Uterus (tissue), 4 donors: ENCODE measurements at places on chromosomes 11 and 22. TPM values are rescaled to one million over a fixed set of nuclear protein-coding genes. Genes with fewer than 3 reads are reported as not detected.

DNA sequence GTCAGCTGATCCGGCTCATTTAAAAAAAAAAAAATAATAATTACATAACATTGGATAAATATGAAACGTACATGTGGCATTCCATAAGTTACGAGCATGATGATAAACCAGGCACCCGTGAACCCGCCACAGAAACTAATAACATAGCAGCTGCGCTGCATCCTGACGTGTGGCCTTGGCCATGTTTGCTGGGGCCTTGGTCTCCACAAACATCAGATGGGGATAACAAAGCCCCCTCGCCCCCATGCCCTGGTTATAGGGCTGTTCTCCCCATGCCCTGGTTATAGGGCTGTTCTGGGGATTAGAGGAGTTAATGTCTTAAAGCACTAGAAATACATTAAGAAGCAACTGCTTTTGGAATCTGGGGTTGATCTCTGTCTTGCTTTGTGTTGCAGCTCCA lies 36.7 kb downstream of the FLRT1 start:
- H3K27ac ChIP-seq, result no peak overlapping the region
- H3K27me3 ChIP-seq, result no peaks in the 10 kb centered on the region
- no peaks in the 10 kb centered on the region for H3K4me1 ChIP-seq
- H3K36me3 ChIP-seq, result no peaks in the 10 kb centered on the region
- H3K4me3 ChIP-seq, result no peak overlapping the region

GRCh38 chr11:14132312-14132711 lies 169.8 kb downstream of the SPON1 start:
- no peak overlapping the region for H3K4me3 ChIP-seq
- no peak overlapping the region for H3K27ac ChIP-seq
- H3K27me3 ChIP-seq, result no peaks in the 10 kb centered on the region
- no peaks in the 10 kb centered on the region for H3K36me3 ChIP-seq
- no peaks in the 10 kb centered on the region for H3K4me1 ChIP-seq

The RAB3IL1 gene
- total RNA-seq, result 33.6 TPM

DNA sequence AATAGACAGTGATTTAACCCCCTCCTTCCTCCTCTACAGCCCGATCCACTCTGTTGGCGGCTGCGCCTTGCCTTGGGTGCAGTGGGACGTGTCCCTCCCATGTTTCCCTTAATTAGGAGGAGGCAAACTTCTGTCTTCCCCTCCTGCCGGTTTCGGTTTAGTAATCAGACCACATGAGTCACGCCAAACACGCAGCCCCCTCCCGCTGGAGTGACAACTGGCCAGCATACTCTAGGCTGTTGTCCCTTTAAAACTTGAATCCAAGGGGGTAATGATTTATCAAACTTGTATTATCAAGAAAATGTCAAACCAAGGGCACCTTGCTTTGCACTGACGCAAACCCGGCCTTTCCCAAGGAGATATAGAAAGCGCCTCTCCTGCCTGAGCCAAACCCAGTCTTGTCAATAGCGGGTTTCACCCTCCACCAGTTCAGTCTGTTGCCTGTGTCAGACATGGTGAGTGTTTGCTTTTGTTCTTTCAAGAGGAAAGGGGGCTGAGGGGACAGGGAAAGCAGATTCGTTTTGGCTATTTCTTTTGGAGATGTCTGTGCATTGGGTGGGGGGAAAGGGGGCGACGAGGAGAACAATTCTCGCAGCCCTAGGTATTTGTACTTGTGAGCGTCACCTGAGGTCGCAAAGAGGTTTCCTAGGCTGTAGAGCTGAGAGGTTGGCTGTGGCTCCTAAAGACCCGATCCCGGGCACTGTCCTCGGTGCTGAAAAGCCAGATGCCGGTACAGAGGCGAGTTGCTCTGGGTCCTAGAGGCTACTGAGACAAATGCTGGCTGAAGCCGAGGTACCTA lies at the start of gene SLC6A5:
SLC6A5 (plus strand) TSS at position 388 of the 799 bp plus-strand sequence; CDS start at position 453, 65 bp downstream.
- DNase-seq, result no peak
- H3K4me3 ChIP-seq, result no peak within 1 kb of the TSS
- no peaks in the 10 kb centered on the region for H3K27me3 ChIP-seq
- no peaks in the 10 kb centered on the region for H3K36me3 ChIP-seq

DNA sequence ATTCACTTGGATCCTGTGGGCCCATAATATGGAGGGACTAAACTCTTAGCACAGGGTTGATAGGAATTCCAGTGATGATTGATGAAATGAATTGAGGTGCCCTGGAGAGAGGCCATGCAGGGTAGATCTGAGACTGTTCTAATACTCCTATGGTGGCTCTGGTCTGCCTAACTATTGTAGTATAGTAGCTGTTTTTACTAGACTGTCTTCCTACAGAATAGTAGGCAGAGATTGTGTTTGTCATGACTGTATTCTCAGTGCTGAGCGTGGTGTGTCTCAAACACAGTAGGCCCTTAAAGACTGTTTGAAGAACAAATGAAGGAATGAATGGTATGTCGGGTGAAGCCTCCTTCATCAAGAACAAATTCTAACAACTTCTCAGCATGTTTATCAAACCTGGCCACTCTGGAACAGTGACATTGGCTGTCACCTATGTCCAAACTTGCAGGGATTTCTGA lies 107.0 kb upstream of the SESN3 start:
- no peaks in the 10 kb centered on the region for H3K36me3 ChIP-seq
- no peak for DNase-seq
- no peaks in the 10 kb centered on the region for H3K27me3 ChIP-seq

GRCh38 chr11:113673550-113674396 lies 32.3 kb downstream of the TMPRSS5 start:
- H3K27me3 ChIP-seq, result no peaks in the 10 kb centered on the region
- peaks cover 6% of the 10 kb centered on the region for H3K4me1 ChIP-seq

The MOGAT2 gene
- not detected for total RNA-seq

- peak overlapping the region; percentile 98 for H3K27ac ChIP-seq
- no peaks in the 10 kb centered on the region for H3K36me3 ChIP-seq
- H3K27me3 ChIP-seq, result no peaks in the 10 kb centered on the region
- H3K4me3 ChIP-seq, result no peak overlapping the region
These were observed 76.2 kb downstream of the ZBTB16 start for GRCh38 chr11:114135737-114136151.

GRCh38 chr11:120931057-120931779 lies 92.7 kb upstream of the TBCEL start:
- no peaks in the 10 kb centered on the region for H3K36me3 ChIP-seq
- H3K27me3 ChIP-seq, result no peaks in the 10 kb centered on the region
- DNase-seq, result no peak
- no peak overlapping the region for H3K4me3 ChIP-seq

DNA sequence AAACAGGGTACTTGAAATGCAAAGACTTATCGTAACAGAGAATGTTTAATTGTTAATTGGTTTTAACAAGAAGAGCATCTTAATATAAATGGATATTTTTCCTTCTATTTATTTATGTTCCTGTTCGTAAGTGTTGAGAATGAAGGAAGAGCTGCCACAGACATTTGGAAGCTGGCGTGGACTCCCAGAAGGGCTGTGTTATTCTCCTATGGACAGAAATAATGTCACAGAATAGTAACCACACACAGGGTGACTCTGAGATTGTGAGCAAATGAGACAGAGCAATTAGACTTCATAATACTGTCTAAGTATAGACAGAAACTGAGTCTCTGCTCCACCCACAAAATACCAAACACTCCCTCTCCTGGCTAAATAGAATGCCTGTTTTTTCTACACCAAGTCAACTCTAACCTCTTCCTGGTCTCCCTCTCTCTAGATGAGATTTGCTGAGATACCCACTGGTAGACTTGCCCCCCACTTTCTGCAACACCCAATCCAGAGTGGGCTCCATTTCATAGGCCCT lies 6.1 kb downstream of the APOL3 start:
- DNase-seq, result no peak
- H3K4me3 ChIP-seq, result no peak overlapping the region
- no peaks in the 10 kb centered on the region for H3K27me3 ChIP-seq
- H3K36me3 ChIP-seq, result no peaks in the 10 kb centered on the region

The MPZL2 gene
- 191 TPM for total RNA-seq

The CCDC116 gene
- 1.5 TPM for total RNA-seq

The LRRN4CL gene
- 36.9 TPM for total RNA-seq

DNA sequence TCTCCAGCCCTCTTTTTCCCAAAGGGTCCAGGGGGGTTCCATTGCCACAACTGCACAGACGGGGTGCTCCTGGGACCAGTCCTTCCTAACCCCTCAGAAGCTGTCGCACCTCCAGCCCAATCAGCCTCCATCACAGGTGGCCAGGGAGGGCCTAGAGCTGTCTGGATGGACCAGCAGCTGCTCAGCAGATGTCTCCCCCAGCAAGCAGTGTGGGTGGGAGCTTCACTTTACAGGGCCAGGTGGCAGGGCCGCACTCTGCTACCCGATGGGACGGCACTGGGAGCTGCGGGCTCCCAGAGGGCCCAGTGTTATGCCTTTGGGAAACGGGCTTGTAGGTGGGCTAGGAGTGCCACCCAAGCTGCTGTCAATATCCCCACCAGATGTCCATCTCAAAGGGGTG lies 120.5 kb downstream of the DSCAML1 start:
- DNase-seq, result no peak
- H3K27ac ChIP-seq, result no peak overlapping the region
- H3K4me1 ChIP-seq, result no peaks in the 10 kb centered on the region
- H3K27me3 ChIP-seq, result no peaks in the 10 kb centered on the region
- no peaks in the 10 kb centered on the region for H3K36me3 ChIP-seq
- no peak overlapping the region for H3K4me3 ChIP-seq

The CHRNA10 gene
- total RNA-seq, result not detected

The SOX6 gene
- 8.5 TPM for total RNA-seq

The ZDHHC8 gene
- 25.4 TPM for total RNA-seq

The SYCE3 gene
- total RNA-seq, result not detected

- H3K27me3 ChIP-seq, result no peaks in the 10 kb centered on the region
- DNase-seq, result no peak
- no peak overlapping the region for H3K27ac ChIP-seq
- no peak overlapping the region for H3K4me3 ChIP-seq
- H3K36me3 ChIP-seq, result no peaks in the 10 kb centered on the region
- H3K4me1 ChIP-seq, result no peaks in the 10 kb centered on the region
These were observed 25.7 kb upstream of the CRTAM start for GRCh38 chr11:122812638-122813037.

The XNDC1N gene
- total RNA-seq, result 14.8 TPM

DNA sequence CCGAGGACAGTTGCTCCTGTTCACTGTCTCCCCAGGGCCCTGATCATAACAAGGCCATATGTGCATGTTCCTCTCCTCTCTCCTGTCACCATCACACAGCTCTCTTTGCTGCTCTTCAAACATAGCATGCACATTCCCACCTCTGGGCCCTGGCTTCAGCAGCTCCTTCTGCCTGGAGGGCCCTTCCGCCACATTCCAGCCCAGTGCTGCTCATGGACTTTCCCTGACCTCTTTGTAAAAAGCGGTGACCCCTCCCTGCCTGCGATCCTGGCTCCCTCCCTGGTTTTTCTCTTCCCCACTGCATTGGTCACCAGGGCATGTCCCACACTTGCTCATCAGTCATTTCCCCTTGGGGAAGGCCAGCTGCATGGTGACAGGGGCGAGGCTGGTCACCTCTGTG lies 98.2 kb downstream of the MYO18B start:
- DNase-seq, result no peak
- H3K27me3 ChIP-seq, result no peaks in the 10 kb centered on the region
- no peaks in the 10 kb centered on the region for H3K4me1 ChIP-seq
- no peak overlapping the region for H3K27ac ChIP-seq

- H3K36me3 ChIP-seq, result no peaks in the 10 kb centered on the region
- no peak overlapping the region for H3K27ac ChIP-seq
- DNase-seq, result no peak
- no peaks in the 10 kb centered on the region for H3K27me3 ChIP-seq
- H3K4me1 ChIP-seq, result no peaks in the 10 kb centered on the region
- H3K4me3 ChIP-seq, result no peak overlapping the region
These were observed 11.8 kb downstream of the ANO9 start for GRCh38 chr11:429931-430456.

The DEAF1 gene
- 32.6 TPM for total RNA-seq

DNA sequence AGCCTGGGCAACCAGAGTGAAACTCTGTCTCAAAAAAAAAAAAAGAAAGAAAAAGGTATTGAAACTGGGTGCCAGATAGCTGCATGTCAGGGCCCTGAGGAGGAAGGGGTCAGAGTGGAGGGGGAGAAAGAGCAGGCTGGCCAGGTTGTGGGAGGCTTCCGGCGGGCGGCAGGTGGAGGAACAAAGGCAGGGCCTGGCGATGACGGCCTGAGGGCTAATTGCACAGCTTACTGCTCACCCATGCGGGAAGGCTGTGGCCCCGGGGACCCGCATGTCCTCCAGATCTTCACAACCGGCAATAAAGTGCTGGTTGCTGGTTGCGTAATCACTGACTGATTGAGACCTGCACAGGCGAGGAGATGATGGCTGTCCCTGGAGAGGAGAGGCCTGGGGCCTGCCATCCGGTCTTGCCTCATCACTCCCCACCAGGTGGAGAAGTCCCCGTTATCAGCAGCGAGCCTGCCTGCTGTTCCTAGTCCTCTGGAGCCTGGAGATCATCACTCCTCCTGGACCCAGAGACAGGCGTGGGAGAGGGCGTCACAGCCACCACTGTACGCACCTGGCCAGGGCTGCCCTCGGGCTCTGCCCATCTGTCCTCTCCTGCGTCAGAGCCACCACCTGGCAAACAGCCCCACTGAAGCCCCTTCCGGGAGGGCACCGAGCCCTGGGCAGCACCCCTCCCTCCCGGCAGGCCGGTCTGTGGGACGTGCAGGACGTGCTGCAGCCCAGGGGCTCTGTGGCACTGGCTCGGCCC lies 18.7 kb downstream of the H19 start:
- no peak overlapping the region for H3K4me3 ChIP-seq
- no peaks in the 10 kb centered on the region for H3K4me1 ChIP-seq
- H3K27ac ChIP-seq, result no peak overlapping the region
- H3K27me3 ChIP-seq, result no peaks in the 10 kb centered on the region
- H3K36me3 ChIP-seq, result no peaks in the 10 kb centered on the region
- no peak for DNase-seq

DNA sequence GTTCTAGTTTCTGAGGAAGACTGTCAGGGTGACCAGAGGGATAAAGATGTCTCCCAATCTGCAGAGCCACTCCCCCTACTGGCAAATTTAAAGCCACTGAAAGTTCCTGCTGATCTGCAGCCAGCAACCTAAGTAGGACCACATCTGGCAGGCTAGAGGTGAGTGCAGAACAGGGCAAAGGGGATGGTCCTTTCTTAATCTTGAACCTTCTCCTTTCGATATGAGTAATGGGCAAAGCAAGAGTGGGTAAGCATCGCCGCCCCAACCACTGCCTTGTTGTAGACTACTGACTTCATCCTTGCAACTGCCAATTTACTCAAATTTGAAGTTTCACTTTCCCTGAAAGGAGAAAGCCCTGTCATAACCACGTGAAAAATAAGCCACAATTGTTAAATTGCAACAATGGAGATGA lies 30.7 kb downstream of the SCUBE2 start:
- H3K4me1 ChIP-seq, result no peaks in the 10 kb centered on the region
- H3K27ac ChIP-seq, result no peak overlapping the region
- H3K4me3 ChIP-seq, result no peak overlapping the region
- H3K36me3 ChIP-seq, result no peaks in the 10 kb centered on the region

GRCh38 chr11:2210366-2211112 lies 38.9 kb upstream of the TH start:
- H3K36me3 ChIP-seq, result no peaks in the 10 kb centered on the region
- H3K27me3 ChIP-seq, result no peaks in the 10 kb centered on the region
- H3K4me3 ChIP-seq, result no peak overlapping the region
- no peak overlapping the region for H3K27ac ChIP-seq
